Upper lobe of right lung (tissue), 1 donor: ENCODE measurements at places on chromosomes 4 and X. TPM values are rescaled to one million over a fixed set of nuclear protein-coding genes. Genes with fewer than 3 reads are reported as not detected.
A peak's percentile ranks its signal among the peaks of the same experiment; 100 is the strongest.

The WWC2 gene
- 142 TPM for total RNA-seq

The ADGRL3 gene
- 4.0 TPM for total RNA-seq

The PPP1R3F gene
- total RNA-seq, result 6.0 TPM

The NHS gene
- 2.5 TPM for total RNA-seq

DNA sequence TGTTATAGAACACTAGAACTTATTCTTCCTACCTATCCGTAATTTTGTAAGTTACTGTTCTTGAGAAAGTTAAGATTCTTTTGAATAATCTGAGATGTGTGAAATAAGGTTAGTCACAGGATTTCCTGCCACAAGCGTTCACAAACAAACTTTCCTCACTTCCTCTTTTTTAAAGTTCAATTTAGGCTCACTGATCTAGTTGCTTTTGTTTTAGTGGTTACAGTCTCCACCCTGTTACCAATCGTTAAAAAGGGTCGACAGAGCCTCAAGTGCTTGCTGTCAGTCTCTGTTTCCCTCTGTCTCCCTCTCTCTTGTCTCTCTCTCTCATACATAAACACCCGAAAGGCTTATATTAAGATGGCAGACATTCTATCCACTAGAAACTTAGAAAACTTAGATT, 35.9 kb upstream of the STK26 start:
- no peak for DNase-seq

DNA sequence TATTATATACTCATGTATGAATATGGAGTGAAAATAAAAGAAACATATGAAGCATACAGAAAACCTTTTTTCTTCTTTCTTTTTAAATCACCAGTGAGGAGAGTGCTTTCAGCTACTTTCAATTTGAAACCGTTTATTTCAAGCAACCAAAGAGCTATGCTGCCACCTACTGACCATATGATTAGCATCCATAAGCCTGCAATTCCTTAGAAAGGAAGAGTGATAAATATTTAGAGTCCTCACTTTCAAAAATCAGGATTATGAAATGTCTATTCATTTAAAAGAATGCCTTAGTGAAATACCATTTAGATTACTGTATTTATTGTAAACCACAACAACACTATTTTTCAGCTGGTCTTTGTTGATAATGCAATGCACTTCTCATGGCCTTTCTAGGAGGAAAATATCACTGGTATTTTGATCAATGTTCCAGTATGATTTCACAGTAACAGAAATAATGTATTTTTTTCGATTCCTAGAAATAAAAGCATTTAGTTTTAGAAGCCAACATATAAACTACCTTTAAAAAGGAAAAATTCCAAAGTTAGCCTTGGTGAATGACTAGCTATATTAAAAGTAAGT, 667.6 kb downstream of the PCDH18 start:
- no peak for DNase-seq

DNA sequence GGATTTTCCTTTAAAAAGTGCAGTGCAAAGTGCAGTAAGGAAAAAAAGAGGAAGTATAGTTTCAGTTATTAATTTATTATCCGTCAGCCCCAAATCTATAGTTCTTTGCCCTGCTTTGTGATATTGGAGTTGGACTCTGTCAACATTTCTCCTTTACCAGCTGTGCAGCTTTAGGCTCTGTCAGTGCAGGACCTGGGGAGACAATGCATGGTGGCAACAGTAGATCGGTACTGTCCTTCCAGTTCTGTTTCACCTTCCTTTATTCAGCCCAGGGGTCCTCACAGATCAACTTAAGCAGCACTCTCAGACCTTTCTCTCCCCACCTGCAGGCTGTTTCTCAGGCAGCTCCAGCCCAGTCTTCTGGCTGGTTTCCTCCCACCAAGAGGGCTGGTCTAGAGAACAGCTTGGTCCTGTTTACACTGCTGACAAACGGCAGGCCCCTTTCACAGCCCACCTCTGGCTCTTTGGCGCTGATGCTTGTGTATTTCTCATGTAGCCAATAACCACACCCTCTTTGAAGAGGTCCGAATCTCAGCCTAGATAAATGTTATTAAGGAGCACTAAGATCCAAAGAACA, 71.6 kb downstream of the MCUB start:
- no peak for DNase-seq

DNA sequence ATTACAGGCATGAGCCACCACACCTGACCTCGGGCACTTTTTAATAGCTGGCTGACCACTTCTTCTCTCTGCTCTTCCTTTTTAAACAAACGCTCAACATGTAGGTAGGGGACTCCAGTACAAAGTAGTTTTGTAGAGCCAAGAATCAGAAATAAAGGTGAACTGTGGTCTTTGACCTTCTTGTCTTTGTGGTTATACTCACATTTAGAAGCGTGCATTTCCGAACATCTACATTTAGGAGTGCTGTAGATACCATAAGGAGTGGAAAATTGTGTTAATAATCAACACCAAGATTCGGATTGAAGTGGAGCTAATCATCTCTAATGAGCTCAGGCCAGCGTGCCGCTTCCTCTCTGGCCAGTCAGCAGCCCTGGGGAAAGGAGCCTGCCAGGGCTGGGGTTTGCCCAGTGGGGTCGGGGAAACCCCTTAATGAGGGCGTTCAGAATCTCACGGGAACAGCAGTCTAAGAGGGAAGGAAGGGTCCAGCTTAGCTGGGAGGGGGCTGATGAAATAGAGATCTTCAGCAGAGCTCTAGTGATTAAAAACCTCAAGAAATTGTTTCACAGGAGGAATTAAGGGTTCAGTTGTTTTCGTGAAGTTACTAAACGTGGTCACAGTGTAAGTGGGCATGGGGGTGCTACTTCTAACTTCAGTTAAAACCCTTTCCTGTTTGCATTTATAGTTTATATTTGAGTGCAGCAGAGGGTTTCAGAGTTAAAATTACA, 81.2 kb downstream of the GAB1 start:
- no peak for DNase-seq

- peak; percentile 72 for DNase-seq
Observed at GRCh38 chrX:103687696-103688201, 1.2 kb upstream of the MORF4L2 start.

DNA sequence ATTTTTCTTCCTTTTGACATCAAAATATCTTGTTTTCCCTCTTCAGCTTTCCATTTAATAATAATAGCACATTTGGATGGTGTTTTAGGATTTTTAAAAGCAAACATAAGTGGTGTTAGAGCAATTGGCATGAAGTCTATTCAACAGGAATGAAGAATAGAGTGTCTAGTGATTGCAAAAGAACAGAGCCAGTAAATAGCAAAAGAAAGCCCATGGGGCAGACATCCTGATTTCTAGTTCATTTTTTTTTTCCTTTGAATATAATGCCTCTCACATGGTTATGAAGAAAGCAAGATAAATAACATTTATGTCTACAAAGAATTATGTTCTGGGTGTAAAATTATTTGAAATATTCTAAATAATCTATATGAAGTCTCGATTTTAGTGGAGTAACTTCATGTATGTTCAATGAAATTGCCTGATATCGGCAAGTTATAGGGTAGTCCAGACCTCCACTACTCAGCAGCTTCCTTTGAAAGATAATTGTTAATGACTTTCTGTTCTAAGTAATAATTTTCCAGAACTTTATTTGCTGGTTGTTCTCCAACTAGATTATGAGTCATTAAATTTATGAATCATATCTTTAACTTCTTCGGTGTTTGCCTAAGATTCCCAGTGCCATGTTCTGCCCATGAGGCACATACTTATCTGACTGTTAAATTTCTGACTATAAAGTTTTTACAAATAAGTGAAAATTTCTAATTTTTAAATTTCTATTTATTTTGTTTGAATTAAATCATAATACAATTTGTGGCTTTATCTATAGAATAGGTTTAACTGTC, 587.9 kb downstream of the TLL1 start:
- no peak for DNase-seq

- no peak for DNase-seq
Observed at GRCh38 chr4:7571701-7572100, 137.0 kb upstream of the PSAPL1 start.

GRCh38 chr4:152398060-152398459, 137.8 kb downstream of the FBXW7 start:
- DNase-seq, result no peak

DNA sequence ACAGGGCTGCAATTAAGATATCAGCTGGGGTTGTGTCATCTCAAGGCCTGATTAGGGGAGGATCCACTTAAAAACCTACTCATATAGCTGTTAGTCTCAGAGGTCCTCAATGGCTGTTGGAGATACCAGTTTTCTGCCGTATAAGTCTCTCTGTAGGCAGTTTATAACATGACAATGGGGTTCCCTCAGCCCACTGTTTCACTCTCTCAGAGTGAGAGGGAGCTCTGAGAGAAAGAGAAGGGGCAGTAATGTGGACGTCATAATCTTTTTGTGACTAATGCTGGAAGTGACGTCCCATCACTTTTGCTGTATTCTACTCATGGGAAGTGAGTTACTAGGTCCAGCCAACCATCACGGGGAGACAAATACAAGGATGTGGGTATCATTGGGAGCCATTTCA, 70.3 kb downstream of the STIM2 start:
- no peak for DNase-seq
